ENCODE measurements at places on chromosomes 3 and 15.

GRCh38 chr3:32870373-32871095 lies 52.7 kb downstream of the TRIM71 start:
- DNase-seq, result no peak

- DNase-seq, result no peak
Observed at GRCh38 chr15:23566071-23566554, 639 bp downstream of the MKRN3 start.

GRCh38 chr15:77219841-77220240 lies 148.9 kb upstream of the TSPAN3 start:
- no peak for DNase-seq

DNA sequence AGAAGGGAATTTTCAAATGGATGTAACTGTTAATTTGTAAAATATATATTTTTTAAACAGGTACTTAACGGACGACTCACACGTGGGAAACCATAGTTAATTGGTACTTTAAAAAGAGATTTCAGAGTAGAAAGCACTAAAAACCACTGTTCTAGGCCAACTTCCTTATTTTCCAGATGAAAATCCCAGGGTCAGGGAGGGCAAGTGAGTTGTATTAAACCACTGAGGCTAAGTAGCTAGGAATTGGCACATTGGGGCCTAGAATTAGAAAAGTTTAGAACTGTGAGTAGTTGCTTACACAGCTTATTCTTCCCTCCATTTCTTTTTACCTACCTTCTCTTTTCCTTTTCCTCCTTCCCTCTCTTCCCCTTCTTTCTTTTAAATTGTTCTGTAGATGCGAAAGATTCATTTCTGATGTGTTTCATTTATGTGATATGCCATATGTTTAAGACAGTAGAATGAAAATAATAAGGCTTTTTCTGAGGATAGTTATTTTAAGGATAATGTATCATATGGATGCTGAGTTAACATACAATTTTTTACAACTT lies 4.1 kb upstream of the UTS2B start:
- DNase-seq, result no peak

GRCh38 chr3:16647668-16648067 lies 42.4 kb upstream of the DAZL start:
- no peak for DNase-seq

GRCh38 chr3:122365073-122365472 lies 18.0 kb downstream of the MIX23 start:
- no peak for DNase-seq

DNA sequence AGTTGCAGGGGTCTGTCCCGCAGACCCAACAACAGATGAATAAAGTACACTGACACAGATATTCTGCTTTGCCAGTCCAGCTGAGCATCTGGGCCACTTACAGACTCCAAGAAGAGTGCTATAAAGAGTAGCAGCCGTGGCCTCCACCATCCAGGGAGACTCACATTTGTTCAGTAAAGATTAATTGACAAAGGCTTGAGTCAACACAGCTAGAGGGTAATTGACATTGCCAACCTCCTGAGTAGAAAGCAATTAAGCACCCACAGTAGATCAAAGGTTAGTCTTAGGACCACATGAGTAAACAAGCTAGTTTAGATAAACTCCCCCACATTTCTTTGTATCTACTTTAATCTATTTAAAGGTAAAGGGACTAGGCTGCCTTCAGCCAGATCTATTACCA lies 16.3 kb upstream of the CRTC3 start:
- DNase-seq, result no peak

DNA sequence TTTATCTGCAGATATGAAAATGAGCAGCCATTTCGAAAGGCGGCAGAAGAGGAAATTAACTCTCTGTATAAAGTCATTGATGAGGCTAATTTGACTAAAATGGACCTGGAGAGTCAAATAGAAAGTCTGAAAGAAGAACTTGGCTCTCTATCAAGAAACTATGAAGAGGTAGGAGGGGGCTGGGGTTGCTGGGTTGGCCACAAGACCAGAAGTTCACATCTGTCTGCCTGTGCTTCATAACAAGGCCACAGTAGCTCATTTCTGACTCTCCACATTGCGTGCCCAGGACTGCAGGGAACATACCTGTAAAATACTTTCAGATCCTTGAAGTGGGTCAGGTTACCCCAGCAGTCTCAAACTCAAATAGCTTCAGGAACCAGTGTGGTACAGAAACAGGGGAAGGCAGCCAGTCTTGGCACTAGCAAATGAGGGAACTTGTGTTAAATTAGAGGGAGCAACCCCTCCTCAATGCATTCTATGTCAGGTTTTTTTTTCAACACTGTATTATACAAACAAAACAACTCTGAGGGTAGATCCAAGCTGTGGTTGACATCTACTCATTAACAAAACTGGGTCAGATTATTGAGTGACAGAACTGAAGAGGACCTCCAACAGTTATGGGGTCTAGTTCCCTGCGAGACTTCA lies 48.7 kb downstream of the BFSP2 start:
- DNase-seq, result no peak

DNA sequence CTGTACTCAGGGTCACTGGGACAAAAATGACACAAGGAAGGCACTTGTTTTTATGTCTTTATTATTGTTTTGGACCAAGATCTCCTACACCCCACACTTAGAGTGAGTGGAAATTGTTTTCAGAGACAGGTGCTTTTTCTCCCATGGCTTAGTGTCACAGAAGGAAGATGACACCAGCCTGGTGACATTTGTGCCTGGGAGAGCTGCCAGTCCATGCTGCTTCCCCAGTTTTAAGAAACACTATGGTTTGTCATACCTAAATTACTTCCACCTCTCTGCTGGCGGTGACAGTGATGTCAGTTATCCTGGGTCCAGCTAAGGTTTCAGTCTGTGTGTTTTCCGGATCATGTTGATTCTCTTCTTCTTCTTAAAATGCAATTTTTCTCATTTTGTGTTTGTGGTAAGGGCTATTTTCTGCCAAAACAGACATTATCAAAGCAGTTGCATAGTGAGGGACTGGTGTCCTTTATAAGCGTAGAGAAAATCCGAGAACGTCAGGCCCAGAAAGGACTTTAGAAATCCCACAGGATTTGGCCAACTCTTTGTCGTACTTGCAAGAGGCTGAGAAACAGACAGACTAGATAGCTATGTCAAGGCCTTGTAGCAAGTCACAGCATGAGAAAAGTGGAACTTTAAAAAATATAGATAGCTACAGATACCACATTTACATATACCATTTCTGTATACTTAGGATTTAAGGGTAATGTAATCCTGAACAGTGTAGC lies 149.5 kb downstream of the TP63 start:
- no peak for DNase-seq

- DNase-seq, result no peak
Observed at GRCh38 chr3:37028329-37028728, 35.0 kb downstream of the MLH1 start.

- no peak for DNase-seq
Observed at GRCh38 chr15:74403588-74403919, 30.2 kb downstream of the SEMA7A start.

GRCh38 chr3:72126441-72127223 lies 341.7 kb upstream of the PROK2 start:
- DNase-seq, result no peak

DNA sequence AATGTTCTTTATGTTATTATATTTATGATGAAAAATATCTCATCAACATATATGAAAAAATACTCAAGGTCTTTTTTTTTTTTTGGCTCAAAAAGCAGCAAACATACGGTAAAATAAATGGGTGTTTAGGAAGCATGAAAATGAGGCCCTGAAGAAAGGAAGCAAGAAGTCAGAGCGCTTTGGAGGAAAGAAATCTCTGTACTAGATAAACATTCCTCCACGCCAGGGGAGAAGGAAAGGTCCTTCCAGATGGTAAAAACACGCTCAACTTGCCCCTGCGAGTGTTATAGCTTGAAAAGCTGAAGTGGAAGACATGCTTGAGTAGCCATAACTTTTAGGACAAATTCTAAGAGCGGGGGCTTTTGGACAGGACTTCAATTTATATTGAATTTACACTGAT lies 52.9 kb downstream of the FEM1B start:
- no peak for DNase-seq

DNA sequence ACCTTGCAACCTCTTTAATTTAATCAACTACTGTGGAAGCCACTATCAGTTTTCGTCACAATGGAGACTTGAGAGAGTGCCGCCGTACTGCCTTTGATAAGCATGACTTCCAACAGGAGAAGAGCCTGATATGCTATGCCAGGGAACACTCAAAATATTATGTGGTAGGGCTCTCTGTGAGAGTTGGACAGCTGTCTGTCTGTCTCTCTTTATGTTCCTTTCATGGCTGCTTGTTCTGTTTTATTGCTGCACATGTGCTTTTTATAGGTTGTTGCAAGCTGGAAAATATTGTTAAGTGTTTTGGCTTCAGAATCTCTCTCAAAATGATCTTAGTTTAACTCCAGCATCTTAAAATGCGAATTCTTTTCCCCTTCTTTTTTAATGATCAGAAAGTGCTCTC lies 249.4 kb upstream of the RARB start:
- no peak for DNase-seq
